Suppressor macrophage (primary cell): ENCODE measurements at places on chromosomes 12 and 14.
A peak's percentile ranks its signal among the peaks of the same experiment; 100 is the strongest.

DNA sequence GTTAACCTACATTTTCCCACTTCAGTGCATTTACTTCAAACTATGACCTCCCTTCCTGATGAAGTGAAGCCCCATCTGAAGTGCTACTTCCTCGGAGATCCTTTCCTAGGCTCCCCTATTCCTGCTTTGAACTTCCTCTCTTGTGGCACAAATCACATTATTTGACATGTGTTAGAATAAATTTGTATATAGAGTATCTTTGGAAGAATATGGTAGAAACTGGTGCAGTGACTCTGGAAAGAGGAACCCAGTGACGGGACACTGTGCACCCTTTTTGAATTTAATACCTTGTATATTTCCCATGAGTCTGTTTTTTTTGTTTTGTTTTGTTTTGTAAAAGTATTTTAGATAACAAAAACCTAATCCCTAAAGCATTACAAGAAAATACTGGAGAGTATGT, 66.4 kb upstream of the SRSF5 start:
- DNase-seq, result peak; percentile 55

DNA sequence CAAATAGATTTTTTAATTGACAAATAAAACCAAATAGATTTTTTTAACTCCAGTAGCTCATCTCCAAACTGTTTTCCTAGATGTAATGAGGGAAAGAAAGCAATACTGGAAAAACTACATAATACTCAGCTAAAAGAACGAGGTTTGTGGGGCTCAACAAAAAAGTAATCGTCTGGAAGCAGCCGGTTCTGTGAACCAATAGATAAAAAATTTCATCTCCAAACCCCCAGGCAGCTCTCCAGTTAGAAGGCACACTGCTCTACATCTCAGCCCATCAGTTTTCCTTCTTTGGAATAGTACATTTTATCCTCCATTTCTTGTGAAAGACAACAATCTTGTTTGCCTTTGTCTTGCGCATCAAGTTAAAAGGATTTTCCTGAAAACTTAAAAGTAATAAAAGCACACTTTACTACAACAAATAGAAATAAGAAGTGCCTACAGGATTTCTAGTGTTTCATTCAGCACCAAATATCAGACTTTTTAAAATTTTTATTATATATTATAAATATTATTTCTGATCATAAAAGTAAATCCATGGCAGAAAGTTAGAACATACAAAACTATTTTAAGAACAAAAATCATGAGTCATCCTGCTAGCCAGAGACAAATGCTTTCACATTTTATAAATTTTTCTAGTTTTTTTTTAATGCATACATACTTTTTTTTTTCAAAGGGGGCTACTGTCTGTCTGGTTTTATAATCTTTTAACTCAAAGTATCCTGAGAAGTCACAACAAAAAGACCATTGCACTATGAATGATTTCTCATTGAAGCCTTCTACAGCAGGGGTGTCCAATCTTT, 67.7 kb downstream of the EPS8 start:
- DNase-seq, result no peak

DNA sequence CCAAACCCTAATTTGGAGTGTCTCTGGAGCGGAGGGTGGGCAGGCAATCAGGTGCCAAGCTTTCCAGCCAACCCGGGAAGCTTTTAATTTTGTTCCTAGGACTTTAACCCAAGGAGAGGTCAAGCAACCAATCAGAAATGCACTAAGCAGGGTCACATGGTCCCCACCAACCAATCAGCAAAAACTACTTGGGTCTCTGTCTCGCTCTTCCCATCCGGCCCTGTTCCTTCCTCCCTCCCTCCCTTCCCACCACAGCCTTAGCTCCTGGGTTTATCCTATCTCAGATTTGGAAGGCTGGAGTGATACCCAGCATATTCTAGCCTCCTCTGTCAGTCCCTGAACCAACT, 7.3 kb downstream of the HOXC5 start:
- no peak for DNase-seq

DNA sequence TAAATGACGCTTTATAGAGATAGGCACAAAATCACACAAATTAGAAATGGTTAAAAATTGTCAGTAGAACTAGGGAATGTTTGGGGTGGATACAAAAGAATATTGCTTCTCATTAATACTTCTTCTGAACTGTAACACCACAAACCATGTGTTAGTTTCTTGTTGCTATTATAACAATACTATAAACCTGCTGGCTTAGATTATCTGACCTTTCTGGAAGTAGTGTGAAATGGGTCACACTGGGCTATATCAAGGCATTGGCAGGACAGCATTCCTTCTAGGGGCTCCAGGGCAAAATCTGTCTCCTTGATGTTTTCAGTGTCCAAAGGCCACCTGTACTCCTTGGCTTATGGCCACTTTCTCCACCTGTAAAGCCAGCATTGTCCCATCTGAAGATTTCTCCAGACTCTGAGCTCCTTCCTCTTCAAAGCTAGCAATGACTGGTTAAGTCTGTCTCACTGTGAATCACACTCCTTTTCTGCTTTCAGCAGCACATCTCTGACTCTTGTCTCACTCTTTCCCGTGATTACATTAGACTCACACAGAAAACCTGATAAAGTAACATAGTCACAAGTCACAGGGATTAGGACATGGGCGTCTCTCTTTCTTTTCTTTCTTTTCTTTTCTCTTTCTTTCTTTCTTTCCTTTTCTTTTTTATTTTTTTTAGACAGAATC, 86.3 kb downstream of the SLC15A4 start:
- DNase-seq, result no peak

- no peak for DNase-seq
These were observed 89.9 kb upstream of the AMN1 start for GRCh38 chr12:31818623-31819268.

GRCh38 chr14:80211153-80212022, at the start of gene DIO2:
TSS of gene DIO2 (minus strand) at chr14:80211504. CDS start at chr14:80211472, 32 bp downstream.
- no peak for DNase-seq

GRCh38 chr12:9776781-9777180, 16.1 kb upstream of the CD69 start:
- DNase-seq, result no peak

GRCh38 chr12:83404521-83404920, 717.8 kb downstream of the TMTC2 start:
- DNase-seq, result no peak

- no peak for DNase-seq
These were observed 48.0 kb downstream of the TDP1 start for GRCh38 chr14:90003526-90004307.

DNA sequence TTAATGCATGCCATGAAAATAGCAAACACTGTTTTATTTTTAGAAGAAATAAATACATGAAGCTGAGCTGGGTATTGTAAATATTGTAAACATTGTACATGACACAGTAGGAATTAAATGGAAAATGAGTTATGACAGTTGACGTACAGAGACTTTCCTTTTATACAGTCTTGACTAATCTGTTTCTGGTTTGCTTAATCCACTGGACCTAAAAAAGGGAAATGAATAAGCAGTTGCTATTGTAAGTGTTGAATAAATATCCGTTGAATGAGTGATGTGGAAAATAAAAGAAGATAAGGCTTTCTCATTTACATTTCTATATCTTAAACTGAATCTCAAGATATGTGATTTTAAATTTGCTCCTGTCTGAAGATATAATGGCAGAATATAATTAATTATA, 15.0 kb downstream of the PMCH start:
- DNase-seq, result peak; percentile 60

GRCh38 chr14:62159314-62159713, 397.1 kb downstream of the SNAPC1 start:
- DNase-seq, result no peak

- no peak for DNase-seq
These were observed 17.0 kb downstream of the TPCN1 start for GRCh38 chr12:113238309-113238708.

DNA sequence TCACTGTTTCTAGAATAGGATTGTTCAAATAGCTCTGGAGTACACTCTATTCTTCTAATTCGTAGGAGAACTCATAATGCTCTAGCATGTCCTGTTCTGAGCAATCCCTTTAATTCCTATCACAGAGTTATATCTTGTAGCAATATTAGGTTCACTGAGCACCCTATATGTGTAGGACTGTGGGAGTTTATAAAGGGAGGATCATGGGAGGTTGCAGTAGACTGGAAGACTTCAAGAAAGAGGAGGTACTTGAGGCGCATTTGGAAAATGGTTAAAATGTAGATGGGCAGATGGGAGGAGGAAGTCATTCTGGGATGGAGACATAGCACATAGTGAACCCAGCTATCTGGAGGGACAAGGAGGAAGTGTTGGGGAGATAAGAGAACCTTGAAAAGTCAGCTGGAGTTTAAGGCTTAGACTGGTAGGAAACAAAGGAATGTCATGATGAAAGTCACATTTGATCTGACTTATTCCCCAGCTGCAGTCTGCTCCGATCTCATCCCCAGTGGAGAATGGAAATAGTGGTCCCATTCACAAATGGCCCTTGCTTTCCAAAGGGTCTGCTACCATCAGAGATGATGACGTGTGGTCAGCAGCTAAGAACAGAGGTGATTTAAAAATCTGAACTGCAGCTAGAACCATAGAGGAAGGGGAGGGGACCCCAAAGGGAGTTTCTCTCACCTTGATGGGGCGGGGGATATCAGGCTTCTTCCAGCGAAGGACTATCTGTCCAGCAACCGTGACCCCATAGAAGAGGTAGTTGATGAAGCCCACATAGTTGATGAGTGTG, 10.1 kb upstream of the CEBPE start:
- no peak for DNase-seq

DNA sequence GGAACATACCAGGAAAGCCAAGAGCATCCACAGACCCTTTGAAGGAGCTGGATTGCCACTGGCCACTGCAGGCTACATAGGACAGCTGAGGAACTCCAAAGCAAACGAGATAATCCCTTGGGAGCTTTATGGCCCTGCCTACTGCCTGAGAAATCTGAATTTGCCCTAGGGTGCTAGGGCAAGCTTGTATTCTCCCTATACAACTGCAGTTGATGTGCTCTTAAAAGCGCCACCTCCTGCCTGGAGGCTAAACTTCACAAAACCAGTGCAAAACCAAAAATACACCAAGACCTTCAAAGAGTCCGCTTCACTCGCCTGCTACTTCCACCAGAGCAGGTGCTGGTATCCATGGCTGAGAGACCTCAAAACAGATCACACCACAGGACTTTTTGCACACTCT, 99.6 kb upstream of the KRR1 start:
- no peak for DNase-seq
